GM04503 (cell line): ENCODE measurements at places on chromosomes 13 and 19.
A peak's percentile ranks its signal among the peaks of the same experiment; 100 is the strongest.

GRCh38 chr13:57632276-57633140 is 964 bp downstream of the PCDH17 start:
- no peak for DNase-seq

- peak; percentile 34 for DNase-seq
These were observed 328.9 kb downstream of the DIAPH3 start for GRCh38 chr13:59834801-59835200.

- no peak for DNase-seq
These were observed 116.9 kb downstream of the SIPA1L3 start for GRCh38 chr19:38023671-38024541.

GRCh38 chr13:102771298-102772041 is 2.1 kb downstream of the TEX30 start:
- no peak for DNase-seq

- no peak for DNase-seq
These were observed 75.6 kb upstream of the KL start for GRCh38 chr13:32940601-32941000.

- no peak for DNase-seq
These were observed 38.7 kb downstream of the NFIX start for GRCh38 chr19:13033819-13034611.

- no peak for DNase-seq
These were observed 432.7 kb downstream of the FOXO1 start for GRCh38 chr13:40233731-40234195.

DNA sequence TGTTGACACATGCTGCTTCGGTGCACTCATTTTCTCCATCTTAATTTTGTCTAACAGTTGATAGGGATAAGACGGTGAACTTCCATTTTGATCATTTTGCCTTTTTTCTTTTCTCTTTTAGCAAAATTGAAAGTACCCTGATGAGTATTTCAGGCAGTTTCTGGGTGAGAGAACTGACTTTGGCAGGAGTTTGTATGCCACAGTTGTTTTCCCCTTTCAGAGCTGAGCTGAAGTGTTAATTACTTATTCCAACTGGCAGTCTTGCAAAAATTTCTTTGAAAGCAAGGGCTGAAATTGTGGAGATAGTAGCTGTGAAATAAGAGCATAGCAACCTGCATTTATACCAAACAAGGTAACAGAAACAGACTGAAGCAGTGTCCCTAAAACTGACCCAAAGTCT is 180.2 kb downstream of the SLITRK5 start:
- no peak for DNase-seq

GRCh38 chr13:104114101-104114500 is 1047.9 kb upstream of the SLC10A2 start:
- no peak for DNase-seq

DNA sequence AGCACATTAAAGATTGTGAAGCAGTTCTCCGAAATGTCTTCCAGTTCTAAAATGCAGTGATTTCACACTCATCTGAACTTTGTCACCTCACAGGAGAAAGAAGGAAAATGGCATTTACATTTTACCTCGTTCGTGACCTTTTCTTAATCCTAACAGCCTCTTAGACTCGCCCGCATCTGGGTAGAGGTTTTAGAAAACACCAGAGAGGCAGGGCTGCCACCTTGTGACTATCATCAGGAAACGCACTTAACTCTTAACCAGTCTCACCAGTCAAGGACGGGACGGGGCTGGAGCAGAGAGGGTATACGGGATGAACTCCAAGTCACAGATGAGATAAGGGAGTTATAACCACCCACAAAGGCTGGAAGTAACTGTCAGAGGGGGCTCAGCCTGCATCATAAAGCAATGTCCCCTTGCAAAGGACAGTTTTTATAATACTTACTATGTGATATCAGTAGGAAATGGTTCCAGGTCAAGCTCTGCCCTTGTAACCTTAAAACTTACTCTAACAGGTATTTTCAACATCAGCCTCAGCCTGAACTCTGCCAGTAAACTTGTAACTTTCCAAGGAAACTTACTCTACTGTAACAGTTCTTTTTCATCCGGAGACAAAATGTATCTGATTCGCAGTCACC is 8.6 kb upstream of the CEACAM6 start:
- DNase-seq = no peak

- no peak for DNase-seq
These were observed 13.0 kb downstream of the OR7A5 start for GRCh38 chr19:14821937-14822336.

DNA sequence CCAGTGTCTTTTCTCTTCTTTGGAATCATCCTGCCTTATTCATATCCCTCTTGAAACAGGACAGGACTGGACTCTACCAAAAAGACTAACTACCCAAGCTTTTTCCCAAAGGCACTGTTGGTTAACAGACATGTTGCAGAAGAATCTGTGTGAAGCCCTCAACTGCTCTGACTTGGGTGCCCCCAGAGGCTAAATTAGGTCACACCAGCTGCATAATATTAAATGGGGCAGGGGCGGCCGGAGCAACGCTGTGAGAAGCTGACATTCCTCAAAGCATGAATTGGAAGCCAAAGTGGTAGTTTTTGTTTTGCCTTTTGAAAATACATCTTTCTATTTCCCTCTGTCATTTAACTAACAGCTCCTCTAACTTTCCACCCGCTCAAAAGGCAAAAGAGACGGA is 185.9 kb downstream of the LHFPL6 start:
- no peak for DNase-seq

GRCh38 chr13:110685305-110686020 is 20.5 kb downstream of the CARS2 start:
- DNase-seq = peak; percentile 49

- DNase-seq = no peak
These were observed 86.8 kb downstream of the SLC25A15 start for GRCh38 chr13:40876020-40876738.

- DNase-seq = no peak
These were observed 4.7 kb downstream of the DCAF15 start for GRCh38 chr19:13957051-13957450.

- no peak for DNase-seq
These were observed 16.2 kb downstream of the LAIR2 start for GRCh38 chr19:54518844-54519243.

- DNase-seq = no peak
These were observed 1806.1 kb upstream of the MIR17HG start for GRCh38 chr13:89541091-89542030.

GRCh38 chr13:36362914-36363313 is 16.7 kb upstream of the SPART start:
- DNase-seq = no peak

DNA sequence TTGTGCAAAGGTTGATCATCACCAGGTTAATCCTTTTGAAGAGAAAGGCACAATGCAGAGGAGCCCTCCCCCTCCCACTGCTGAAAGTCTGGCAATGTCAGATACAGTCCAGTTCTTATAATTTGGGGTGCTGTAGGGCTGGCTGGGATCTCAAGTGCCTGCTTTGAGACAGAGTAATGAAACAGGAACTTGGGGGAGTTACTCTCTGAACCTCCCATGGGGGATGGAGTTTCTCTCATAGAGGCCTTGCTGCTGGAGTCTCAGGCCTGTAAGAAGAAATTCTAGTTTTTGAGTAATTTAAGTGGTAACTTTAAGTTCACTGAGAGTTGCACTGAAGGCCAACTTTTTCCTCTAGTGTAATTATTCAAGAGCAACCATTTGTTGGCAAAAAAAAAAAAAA is 410.5 kb downstream of the KCNRG start:
- no peak for DNase-seq

- no peak for DNase-seq
These were observed 23.2 kb downstream of the EPN1 start for GRCh38 chr19:55698256-55698655.

DNA sequence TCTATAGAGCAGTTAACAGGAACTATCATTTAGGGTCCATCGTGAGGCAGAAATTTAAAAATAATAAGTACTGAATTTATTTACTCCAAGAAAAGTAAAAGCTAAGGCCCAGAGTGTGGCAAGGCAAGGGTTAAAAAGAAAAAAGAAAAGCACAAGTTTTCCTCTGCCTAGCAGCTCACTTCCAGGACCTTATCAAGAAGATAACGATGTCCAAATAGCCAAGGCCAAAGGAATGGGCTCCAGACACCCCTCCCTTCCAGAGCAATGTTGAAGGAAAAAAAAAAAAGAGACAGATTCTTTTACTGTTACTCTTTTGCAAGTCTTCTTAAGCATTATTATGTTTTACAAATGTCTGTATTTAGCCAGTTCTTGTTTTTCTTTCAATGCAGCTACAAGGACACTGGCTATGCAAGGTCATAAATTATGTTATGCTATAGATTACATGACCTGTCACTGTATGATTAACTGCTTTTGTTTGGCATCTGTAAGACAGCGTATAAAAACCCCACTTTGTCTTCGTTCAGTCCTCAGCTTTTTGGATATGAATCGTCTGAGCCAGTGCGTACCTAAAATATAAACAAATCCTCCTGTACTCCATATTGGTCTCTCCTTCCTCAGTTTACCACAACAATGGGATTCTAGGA is 2.9 kb upstream of the ZNF700 start:
- DNase-seq = no peak

GRCh38 chr19:16127080-16127479 is 15.4 kb downstream of the RAB8A start:
- no peak for DNase-seq

- no peak for DNase-seq
These were observed 1383.4 kb upstream of the PCDH20 start for GRCh38 chr13:62799038-62799535.

GRCh38 chr19:41363753-41364523 is at the start of gene B9D2:
Gene B9D2 (minus strand): TSS chr19:41364149. CDS start chr19:41363519, 630 bp downstream.
- DNase-seq = peak; percentile 85

DNA sequence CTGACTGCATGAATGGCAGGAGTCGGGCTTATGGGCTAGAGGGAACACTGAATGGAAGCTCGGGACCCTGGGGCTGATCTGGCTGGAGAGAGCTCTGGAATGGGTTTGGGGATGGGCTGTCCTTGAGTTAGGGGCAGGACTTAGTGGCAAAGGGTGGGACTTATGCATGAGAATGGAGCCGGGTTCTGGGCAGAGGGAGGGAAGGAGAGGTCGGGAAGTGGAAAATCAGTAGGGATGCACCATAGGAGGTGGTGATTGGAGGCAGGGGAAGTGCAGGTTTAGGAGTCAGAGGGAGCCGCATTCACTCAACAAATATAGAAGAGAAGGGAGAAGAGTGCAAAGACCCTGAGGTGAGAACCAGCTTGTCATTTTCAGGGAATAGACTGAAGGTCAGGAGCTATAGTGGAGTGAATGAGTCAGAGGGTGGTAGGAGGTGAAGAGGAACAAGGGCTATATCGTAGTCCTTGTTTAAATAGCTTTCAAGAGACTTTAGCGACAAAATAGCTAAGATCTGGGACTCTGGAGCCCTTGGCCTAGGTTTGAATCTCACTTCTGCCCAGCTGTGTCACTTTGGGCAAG is 748 bp downstream of the RAB4B start:
- no peak for DNase-seq

GRCh38 chr19:19209372-19209771 is 2.4 kb upstream of the NCAN start:
- no peak for DNase-seq

DNA sequence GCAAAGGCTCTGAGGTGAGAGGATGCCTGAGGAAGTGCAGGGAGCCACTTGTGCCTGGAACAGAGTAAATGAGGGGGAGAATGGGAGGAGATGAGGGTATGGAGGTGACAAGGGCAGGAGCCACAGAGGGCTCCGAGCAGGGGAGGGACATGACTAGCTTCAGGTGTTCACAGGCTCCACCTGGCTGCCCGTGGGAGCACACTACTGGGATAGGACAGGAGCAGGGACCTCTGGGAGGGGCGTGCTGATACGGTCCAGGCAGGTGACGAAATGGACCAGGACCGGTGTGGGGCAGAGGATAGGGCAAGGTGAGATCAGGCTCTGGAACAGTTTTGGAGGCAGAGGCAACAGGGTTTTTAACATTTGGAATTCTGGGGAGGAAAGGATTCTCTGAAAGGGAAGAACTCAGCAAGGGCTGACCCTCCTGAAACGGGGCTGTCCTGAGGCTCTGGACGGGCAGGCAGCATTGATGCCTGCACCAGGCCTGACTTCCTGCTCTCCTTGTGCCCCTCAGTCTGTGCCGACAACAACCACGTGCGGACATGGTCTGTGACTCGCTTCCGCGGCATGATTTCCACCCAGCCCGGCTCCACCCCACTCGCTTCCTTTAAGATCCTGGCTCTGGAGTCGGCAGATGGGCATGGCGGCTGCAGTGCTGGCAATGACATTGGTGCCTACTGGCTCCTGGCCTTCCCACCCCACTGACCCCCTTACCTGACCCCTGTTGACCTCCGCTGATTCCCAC is 11.6 kb downstream of the SHKBP1 start:
- DNase-seq = no peak

GRCh38 chr19:58544591-58545285 is 874 bp downstream of the TRIM28 start:
- DNase-seq = no peak

DNA sequence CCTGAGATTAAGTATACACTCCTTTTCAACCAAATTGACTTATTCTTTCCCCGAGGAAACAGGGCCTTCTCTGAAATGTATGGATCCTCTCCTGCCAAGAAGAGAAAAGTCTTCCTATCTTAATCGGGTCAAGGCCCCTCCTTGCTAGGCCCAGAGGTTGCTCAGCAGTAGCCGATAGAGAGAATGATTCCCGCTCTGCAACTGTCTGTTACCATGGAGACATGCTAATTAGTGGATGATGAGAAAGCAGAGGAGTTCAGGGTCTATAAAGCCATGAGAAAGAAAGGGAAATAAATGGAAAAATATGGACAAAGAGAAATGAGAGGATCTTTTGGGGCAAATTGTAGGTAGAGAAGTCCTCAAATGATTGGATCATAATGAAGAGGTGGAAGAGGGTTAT is 103.5 kb downstream of the POU4F1 start:
- DNase-seq = no peak

DNA sequence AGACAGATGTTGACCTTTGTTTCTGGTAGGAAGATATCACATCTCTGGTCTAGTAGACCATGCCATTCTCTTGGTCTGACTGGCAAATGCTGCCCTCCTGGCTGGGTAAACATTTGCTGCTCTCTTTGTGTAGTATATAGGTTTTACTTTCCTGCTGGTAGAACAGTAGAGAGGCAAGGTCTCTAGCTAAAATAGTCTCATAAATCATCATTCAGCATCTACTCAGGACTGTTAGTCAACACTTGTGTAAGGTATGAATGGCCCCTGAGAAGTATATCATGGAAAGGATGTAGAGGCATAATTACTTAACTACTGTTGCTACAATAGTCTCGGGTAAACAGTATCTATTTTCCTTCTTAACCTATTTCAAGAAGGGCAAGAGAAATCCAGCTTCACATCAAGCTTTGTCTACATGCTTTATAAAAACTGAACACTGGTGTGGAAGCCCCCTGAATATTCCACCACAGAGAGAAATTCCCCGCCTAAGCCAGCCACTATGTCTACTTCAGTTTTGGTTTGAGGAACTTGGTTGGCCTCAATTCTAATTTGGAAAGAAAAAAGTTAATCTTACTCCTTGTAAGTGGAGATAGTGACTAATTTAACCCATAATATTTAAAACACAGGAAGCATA is 18.4 kb upstream of the MYCBP2 start:
- no peak for DNase-seq

GRCh38 chr13:99265162-99265800 is 7.1 kb upstream of the GPR18 start:
- DNase-seq = no peak
